ENCODE measurements at places on chromosomes 11 and 22.
A peak's percentile ranks its signal among the peaks of the same experiment; 100 is the strongest.

DNA sequence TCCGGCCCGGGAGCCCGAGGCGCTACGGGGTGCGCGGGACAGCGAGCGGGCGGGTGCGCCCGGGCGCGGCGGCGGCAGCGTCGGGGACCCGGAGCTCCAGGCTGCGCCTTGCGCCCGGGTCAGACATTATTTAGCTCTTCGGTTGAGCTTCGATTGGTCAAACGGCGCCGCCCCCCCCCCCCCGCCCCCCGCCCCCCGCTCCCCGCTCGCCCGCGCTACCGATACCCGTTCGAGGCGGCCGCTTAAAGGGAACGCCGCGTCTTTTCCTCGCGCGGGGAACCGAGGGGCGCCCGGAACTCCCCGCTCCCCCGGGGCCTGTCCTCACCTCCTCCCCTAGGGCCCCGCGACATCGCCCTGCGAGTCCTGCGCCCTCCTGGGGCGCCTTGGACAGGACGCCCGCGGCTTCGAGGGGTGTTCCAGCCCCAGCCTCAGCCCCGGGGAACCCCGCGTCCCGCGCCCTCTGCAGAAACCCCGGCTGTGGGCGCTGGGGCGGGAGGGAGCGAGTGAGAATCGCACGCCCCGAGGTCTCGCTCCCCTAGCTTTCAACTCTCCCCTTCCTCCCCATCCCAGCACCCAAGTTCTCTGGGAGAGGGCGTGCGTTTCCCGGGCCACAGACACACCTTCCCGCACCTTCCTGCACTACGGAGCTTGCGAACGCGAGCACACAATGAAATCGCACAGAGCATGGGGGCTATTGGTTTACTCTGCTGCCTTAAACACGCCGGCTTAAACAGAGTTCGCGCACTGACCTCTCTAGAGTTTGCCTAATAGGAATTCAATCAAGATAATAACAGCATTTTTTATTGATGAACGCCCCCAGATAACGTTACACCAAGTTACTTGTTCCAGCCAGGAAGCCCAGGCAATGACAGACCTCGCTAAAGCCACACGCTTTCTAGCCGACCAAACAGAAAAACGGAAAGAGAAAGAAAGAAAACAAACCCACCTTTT, at the start of gene BDNF:
TSS of gene BDNF (minus strand) at position 105 of the 951 bp plus-strand sequence. CDS start 41,891 bp downstream, outside the sequence.
- peak; percentile 40 for DNase-seq

DNA sequence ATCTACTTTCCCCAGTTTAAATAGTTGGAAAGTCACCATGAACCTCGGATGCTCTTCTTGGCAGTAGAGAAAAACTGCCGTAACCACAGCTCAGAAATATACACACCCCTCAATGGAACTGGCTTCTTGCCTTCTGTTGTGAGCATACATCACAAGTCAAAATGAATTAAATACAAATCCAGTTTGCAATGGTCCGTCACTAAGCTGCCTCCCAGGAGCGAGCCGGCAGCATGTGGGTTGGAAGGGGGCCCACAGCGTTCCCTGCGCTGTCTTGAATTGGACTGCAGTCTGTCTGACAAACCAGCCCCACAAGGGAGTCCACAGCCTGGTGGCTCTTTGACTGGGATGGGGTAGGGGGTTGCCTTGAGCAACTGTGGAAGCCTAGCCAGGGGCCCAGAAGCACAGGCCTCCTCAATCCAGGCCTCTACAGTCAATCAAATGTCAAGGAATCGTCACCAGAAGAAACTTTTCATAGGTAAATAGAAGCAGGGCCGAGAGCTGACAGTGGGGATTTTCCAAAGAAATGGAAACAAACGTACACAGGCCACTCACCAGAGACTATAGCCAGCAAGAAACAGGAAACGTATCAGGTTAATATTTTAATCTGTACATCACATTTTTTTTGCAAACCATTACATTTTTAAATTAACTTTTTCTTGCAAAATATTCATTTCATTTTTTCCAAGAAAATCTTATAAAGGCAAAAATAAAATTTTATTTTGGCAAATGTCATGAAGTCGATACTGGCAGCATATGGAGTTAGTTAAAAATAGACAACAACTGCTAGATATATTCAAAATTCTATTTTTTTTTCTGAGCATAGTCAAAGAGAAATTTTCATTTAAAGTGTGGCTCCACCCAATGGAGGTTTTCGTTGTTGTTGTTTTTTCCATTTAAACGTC, 38.5 kb downstream of the C11orf58 start:
- DNase-seq, result peak; percentile 49

- peak; percentile 6 for DNase-seq
Measured at GRCh38 chr22:44391015-44391414, 78.3 kb upstream of the SHISAL1 start.

DNA sequence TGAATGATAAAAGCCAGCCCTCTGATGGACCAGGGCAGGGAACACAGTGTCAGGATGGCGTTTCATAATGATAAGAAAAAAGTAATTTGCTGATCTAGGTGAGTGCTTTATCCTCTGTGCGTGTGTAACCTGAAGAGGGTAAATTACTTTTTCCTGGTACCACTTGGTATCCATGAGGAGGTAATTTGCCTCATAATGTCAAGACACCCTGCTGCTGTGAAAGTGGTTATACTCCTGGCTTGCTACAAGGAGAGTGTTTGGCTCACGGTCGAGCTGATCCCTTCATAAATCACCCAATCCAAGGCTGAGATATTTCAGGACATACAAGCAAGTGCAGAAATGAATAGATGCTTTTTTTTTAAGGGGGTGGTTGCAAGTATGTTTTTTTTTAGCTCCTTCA, 207.2 kb upstream of the PGR start:
- DNase-seq, result no peak

- DNase-seq, result no peak
Measured at GRCh38 chr22:42277988-42278776, 7.7 kb upstream of the TCF20 start.

- no peak for DNase-seq
Measured at GRCh38 chr11:84130646-84131427, 844.7 kb upstream of the CCDC90B start.

DNA sequence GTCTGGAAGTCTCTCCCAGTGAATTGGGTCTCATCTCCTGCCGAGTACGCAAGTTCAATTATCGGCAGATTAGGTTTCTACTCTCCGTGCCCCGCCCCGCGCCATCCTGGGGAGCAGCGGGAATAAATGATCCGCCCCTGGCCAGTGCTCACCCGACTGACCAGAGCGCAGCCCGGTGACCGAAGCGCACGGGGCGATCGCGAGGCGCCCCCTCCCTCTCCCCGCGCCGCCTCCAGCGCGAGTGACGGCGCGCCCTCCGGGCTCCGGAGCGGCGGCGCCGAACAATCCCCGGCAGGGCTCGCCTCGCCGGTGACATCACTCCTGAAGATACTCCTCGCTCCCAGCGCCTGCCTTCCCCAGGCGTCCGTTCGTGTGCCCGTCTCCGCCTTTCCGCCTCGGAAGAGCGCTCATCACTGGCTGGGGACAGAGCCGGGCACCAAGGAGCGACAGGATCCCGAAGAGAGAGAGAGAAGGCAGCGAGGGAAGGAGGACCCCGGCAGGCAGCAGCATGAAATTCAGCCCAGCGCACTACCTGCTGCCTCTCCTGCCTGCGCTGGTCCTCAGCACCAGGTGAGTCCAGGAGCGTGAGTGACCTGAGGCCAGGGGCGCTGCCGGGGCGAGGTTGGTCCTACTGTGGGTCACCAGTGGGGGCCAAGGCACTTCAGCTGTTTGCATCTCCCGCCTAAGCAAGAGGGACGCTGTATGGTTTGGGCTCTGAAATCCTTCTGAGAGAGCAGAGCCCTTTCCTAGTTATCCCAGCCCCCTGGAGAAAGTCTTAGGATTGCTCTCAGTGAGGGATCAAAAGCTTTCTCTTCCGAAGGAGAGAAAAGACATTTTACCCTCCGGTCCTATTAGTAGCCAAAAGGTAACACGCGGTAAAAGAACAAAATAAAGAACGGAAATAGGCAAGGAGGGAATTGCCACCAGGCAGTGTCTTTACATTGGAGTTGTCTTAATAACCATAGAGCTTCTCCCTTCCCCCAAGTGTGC, at the start of gene LUZP2:
TSS of gene LUZP2 (plus strand) at position 318 of the 990 bp plus-strand sequence.
- DNase-seq, result peak; percentile 19

GRCh38 chr22:26480611-26480932, 3.0 kb downstream of the HPS4 start:
- no peak for DNase-seq

- DNase-seq, result no peak
Measured at GRCh38 chr22:48071828-48072227, 1309.4 kb downstream of the TBC1D22A start.

GRCh38 chr11:16261836-16262644, 94.3 kb downstream of the SOX6 start:
- no peak for DNase-seq

DNA sequence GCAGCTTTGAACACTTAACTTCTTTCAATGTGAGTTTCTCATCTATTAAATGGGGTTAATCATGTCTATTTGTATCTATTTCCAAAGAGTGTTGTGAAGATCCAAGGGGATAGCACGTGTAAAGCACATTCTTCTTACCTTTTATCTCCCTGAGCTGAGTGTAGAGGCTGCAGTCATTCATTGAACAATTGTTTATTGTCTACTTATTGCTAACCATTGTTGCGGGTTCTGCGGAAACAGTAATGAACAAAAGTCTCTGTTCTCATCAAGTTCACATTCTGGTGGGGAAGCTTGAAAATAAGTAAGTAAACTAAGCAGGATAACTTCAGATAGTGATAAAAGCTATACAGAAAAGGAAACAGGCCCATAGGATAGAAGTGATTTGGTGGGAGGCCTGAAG, 27.4 kb upstream of the PLET1 start:
- no peak for DNase-seq

GRCh38 chr11:8059571-8060011, 21.4 kb upstream of the TUB start:
- DNase-seq, result peak; percentile 35

GRCh38 chr11:1878137-1879031, 13.3 kb downstream of the PRR33 start:
- peak; percentile 71 for DNase-seq

DNA sequence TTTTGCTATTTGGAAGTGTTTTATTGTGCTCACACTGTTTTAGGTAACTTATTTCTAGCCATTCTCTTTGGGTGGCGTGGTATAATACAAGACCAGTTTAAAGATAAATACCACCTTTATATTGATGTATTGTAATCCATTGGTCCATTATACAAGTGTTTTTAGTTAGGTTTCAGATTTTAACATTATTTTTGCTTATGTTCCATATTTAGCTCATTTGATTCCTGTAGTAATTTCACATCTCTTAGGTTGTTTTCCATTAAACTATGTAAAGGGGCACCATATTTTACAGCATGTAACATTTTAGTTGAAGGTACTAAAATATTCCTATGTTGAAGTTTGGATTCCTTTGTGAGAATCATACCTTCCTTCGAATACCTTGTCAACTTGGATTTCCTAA, 20.1 kb downstream of the EED start:
- DNase-seq, result no peak

- no peak for DNase-seq
Measured at GRCh38 chr22:27440304-27440865, 361.2 kb downstream of the MN1 start.

DNA sequence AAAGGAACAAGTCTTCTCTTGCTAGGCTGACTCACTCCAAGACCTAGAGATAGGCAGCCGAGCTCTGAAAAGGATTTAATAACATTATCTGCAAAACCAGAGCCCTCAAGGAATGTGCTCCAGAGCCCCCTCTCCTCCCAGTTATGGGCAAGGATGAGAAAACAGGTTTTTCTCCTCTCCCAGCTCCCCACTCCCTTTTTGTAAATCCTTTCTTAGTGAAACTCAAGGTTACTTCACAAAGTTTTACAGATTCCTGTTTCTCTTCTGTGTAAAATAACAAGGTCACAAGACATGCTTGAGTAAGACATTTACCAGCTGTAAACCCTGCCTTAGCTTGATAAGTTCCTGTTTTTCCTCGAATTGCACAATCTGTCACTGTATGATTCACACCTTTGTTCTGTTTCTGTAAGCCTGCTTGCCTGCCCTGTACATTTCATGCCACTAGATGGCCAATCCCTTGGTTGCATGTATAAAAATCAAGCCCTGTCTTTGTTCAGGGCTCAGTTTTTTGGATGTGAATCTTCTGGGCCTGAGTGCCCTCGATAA, 489.4 kb downstream of the KCNA4 start:
- no peak for DNase-seq

Measured in left ventricle myocardium superior (tissue), 1 donor.